ENCODE measurements at places on chromosomes 7 and 10. TPM values are rescaled to one million over a fixed set of nuclear protein-coding genes. Genes with fewer than 3 reads are reported as not detected.

Gene AMPH
- total RNA-seq: 3.2 TPM

DNA sequence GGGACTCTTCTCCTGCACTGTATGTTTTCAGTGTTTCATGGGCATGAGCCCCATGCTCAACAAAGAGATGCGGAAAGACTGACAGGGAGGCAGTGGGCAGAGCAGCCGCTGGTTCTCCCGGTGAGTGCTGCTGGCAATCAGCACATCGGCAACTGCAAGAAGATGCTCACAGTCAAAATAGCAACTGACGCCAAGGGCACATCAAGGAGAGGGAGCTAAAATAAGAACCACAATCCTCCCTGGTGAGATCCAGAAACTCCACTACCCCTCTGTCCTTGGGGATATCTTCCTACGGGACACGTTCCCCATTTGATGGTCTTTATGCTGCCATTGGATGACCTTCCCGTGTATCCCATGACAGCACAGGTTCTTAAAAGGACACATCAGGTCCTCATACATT lies 28.9 kb upstream of the SVIL start:
- no peak for DNase-seq

GRCh38 chr7:152615031-152615741 lies 60.8 kb downstream of the XRCC2 start:
- no peak for DNase-seq

DNA sequence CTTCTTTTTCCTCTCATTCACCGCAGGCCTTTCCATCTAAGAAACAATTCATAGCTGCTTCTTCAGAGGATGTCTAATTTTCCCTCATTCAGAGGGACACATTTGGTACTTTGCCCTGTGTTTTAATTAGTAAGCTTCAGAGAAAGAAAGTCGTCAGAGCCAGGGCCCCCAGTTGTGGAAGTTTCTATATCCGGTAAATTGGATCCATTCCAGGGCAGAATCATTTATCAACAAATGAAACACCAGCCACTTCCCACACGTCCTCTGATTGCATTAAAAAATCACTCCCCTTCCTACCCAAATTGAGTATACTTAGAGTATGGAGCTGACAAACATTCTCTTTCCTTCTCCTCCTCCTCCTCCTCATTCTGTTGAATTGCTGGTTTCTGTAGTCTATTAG lies 205.8 kb upstream of the HDAC9 start:
- no peak for DNase-seq

- peak; percentile 66 for DNase-seq
Measured at GRCh38 chr10:19819419-19820033, 3.3 kb downstream of the PLXDC2 start.

Measured in fibroblast of the aortic adventitia (primary cell).